ENCODE measurements at places on chromosomes 3 and 15. TPM values are rescaled to one million over a fixed set of nuclear protein-coding genes. Genes with fewer than 3 reads are reported as not detected.

FBLN2 gene
- 48.4 TPM for polyA plus RNA-seq

P2RY1 gene
- polyA plus RNA-seq = 0.62 TPM

PLCL2 gene
- polyA plus RNA-seq = 4.0 TPM

AGTR1 gene
- 3.9 TPM for polyA plus RNA-seq

IQCF5 gene
- polyA plus RNA-seq = not detected

ARNT2 gene
- polyA plus RNA-seq = 29.5 TPM

RASGRF1 gene
- 0.02 TPM for polyA plus RNA-seq

TOPBP1 gene
- polyA plus RNA-seq = 30.6 TPM

VEPH1 gene
- 16.6 TPM for polyA plus RNA-seq

ANKRD28 gene
- polyA plus RNA-seq = 82.3 TPM

- DNase-seq = peak; percentile 21
Observed at GRCh38 chr3:9820946-9821345, 10.9 kb downstream of the TTLL3 start.

DNA sequence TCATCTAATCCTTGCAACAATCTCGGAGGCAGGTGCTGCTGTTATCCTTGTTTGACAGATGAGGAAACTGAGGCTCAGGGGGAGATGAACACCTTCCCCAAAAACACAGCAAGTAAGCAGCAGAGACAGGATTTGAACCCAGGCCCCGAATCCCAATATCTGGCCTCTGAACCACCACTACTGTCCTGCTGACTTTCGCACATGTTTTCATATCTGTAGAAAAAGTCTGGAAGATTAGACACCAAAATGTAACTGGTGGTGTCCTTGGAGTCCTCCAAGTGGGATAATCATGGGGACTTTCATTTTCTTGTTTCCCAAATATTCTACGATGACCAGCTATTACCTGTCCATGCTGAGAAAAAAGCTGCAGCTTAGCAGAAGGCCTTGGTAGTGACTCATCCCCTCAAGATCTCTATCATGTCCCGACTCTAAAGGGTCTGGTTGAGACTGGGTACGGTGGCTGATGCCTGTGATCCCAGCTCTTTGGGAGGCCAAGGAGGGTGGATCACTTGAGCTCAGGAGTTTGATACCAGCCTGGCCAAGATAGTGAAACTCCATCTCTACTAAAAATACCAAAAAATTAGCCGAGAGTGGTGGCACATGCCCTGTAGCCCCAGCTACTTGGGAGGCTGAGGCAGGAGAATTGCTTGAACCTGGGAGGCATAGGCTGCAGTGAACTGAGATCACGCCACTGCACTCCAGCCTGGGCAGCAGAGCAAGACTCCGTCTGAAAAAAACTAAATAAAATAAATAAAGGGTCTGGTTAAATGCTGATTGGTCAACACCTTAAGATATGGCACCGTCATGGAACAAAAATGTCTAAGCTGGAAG, 8.6 kb downstream of the IRAK2 start:
- peak; percentile 74 for DNase-seq

DNA sequence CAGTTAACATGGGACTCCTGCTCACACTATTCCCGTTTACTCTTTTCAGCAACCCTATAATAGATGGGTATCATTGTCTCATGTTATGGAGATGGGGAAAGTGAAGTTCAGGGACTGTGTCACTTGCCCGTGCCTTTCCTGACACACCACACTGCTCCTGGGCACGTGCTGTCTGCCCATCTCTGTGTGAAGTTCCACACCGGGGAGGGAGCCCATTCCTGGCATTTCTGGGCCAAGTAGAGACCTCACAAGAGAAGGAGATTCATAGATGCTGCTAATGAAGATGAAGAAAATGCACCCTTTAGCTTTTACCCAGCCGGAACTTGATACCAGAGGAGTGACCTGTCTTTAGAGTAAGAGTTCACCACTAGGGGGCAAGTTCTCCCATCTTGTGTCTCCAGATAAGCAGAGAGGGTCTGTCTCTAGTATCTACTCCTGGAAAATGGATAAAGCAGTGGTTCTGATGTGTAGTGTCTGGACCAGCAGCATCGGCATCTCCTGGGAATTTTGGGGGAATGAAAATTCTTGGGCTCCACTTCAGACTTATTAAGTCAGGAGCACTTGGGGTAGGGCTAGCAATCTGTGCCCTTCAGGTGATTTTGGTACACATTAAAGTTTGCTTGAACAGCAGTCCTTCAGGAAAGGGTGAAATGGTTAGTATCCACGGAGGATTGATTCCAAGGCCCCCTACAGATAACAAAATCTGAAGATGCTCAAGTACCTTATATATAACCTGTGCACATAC, 2.0 kb upstream of the TOPBP1 start:
- peak; percentile 47 for DNase-seq

DNA sequence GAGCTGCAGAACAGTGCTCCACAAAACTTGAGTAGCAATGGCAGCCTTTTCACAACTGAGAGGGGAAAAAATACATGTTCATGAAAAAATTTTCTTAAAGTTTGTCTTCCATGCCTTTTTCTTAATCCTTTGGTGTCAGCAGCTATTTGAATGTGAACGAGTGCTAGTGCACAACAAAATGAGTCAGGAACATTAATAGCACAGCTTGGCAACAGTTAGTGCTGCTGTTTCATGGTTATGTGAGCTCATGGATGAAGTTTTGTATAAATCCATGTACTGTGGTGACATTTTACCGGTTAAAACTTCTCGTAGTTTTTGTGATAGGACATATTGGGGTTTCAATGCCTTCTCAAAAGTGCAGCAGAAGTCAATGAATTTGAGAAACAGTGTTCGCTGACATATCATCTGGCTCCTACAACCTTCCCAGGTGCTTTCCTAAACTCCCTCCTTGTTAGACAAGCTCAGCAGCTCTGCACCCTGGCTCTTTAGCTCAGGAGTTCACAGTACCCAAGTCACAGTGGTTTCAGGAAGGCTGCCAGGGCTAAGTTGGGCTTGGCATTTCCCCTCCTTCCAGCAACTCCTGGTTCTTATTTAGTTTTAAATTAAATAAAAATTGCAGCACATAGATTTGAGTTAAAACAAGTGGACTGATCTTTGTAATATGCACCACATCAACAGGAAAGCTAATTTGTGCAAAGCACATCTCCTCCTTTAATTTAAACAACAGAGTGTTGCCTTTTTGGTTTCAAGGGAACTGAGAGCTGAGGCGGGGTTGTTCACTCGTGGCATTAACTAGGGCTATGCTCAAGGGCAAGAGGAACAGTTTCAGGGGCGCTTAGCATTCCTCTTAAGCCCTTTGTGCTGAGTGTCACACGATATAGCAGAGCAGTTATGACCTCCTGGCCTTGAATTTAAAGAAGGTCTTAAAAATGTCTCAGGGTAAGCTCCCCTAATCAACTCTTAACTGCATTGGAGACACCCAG, 362.8 kb downstream of the CHST2 start:
- peak; percentile 46 for DNase-seq

DNA sequence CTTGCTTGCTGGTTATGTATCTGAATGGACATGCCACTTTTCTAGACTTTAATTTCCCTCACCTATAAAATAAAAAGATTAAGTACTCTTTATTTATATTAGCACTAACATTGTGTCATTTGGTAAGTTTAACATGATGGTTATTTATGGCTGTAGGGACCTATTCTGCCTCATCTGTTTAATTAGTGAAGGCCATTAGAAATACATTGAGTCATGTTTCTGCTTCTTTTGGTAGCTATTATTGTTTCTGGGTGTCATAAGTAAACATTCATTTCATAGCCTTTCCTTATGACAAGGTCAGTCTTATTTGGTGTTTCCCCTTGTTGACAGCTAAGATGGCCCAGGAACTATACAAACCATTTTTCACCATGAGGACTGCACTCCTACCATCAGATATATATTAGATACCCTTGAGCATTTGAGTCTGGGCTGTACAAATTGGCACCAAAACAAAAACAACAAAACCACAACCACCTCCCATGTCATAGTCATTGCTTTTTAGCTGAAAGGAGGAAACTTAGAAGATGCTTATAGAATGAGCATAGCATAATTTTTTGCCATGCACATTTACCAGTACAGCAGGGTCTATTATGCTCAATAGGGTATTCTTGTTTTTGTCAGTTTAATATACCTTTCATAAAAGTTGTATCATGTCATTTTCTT, 39.3 kb downstream of the SRP14 start:
- peak; percentile 14 for DNase-seq

DNA sequence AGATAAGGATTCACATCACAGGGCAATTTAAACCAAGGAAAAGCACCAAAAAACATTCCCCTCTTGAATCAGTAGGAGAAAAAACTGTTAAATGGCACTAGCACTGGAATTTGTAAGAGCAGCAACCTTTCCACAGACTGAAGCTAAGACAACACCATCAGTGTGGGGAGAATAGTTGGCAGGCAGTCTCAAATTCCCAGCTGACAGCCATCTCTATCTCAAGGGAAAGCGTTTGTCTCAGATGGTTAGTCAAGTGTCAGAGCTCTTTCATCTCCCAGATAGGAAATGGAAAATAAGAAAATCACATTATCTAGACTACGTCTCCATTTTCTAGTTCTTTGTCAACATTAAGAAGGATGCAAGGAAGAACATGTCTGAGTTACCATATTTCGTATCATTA, 228.7 kb downstream of the WDR72 start:
- no peak for DNase-seq

- no peak for DNase-seq
Observed at GRCh38 chr3:127212711-127213110, 19.8 kb downstream of the PRR23E start.

GRCh38 chr3:66450390-66451022, 50.3 kb downstream of the LRIG1 start:
- DNase-seq = peak; percentile 81

DNA sequence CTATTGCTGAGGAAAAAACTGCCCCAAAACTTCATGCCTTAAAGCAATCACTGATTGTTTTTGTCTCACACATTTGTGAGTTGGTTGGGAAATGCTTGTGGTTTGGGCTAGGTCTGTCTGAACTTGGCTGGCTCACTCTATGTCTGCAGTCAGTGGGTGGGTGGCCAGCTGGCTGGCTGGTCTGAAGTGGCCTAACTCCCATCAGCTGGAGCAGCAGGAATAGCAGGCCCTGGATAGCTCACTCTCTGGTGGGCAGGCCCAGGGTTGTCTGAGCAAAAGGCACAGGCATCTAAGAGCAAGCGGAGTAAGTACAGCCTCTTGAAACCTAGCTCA, 37.7 kb upstream of the PRR20G start:
- no peak for DNase-seq

- DNase-seq = peak; percentile 35
Observed at GRCh38 chr15:45402955-45403877, 24.9 kb upstream of the GATM start.

DNA sequence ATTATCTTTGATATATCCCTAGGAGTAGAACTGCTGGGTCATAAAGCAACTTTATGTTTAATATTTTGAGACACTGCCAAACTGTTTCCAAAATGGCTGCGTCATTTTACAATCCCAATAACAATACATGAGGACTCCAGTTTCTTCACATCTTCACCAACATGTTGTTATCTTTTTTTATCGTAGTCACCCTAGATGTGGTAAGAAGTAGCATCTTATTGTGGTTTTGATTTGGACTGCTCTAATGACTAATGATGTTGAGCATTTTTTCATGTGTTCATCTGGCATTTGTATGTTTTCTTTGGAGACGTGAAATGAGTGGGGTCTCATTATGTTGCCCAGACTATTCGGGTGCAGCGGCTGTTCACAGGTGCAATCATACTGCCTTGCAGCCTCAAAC, 83.8 kb downstream of the MAP4 start:
- no peak for DNase-seq

- no peak for DNase-seq
Observed at GRCh38 chr15:44596511-44597010, 59.6 kb downstream of the EIF3J start.

- DNase-seq = no peak
Observed at GRCh38 chr3:126851382-126851781, 131.5 kb upstream of the PLXNA1 start.

- peak; percentile 83 for DNase-seq
Observed at GRCh38 chr15:53588773-53589172, 170.7 kb downstream of the WDR72 start.

GRCh38 chr15:80550908-80551260, 144.2 kb upstream of the ABHD17C start:
- DNase-seq = peak; percentile 72

DNA sequence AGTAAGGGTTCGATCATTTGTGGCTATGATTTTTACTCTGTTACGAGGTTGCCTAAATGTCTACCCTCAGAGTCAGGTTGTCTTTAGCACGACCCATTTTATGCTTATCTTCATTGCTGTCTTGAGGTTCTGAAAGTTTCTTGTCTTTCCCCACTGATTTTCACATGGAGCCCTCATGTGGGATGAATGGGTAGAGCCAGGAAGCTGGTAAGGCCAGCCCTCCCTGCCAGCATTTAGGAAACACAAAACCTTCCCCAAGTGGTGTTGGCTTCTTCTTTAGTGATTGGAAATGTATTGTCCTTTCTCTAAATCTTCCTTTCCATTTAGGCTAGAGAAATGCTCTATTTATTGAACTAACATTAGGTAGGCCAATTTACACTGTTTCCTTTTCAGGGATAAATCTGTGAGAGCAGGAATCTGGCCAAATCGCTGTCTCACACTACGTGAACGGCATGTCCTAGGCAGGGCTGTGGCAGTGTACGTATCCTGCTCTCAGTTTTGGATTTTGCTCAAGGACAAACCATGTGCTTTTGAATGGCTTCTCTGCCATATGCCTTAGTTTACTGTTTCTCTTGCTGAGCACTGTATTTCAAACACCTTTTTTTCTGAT, 43.7 kb downstream of the MYZAP start:
- no peak for DNase-seq

GRCh38 chr3:13301286-13301987, 118.7 kb downstream of the NUP210 start:
- peak; percentile 53 for DNase-seq

DNA sequence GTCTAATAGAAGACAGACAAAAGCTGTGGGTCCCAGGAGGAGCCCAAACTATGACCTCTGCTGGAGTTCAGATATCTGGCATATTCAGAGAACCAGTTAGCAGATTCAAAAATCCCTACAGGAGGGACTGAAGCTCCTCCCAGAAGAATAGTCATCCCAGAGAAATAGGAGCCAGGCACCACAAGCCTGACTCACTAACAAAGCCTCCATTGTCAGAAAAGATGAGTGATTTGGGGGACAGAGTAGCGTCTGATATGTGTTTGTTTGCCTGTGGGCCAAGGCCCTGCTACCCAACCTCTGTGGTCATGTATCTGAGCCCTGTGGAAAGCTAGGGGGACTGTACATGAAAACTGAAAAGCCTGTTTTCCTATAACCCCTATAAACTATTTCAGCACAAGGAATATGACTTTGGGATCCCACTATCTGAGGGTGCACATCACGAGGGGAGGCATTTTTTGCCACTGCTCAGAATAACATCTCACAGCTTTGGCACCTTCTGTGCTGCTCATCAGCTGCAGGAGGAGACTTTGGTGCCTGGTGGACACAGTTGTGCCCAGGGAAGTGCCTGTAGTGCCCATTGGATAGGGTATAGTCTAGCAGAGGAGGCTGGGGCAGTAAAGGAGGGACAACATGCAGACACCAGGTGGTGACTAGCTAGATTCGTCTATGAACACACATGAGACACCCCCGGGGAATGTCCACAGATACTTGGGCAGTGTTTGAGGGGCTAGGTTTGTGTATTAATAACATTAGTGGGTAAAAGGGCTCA, 9.7 kb upstream of the LARP6 start:
- DNase-seq = peak; percentile 94

GRCh38 chr3:132981719-132982118, 56.5 kb upstream of the TMEM108 start:
- no peak for DNase-seq

Data from fibroblast of lung (primary cell).